Dermis microvascular lymphatic vessel endothelial cell (primary cell): ENCODE measurements at places on chromosomes 6 and 20. TPM values are rescaled to one million over a fixed set of nuclear protein-coding genes. Genes with fewer than 3 reads are reported as not detected.

The OPRM1 gene
- total RNA-seq = not detected in 2 replicates

GRCh38 chr6:14488180-14488579 lies 370.6 kb downstream of the CD83 start:
- DNase-seq = no peak

- DNase-seq = peak; percentile 16
Measured at GRCh38 chr20:38242848-38243708, 17.5 kb downstream of the KIAA1755 start.

- peak; percentile 82 for DNase-seq
Measured at GRCh38 chr6:33312361-33313104, 1.3 kb downstream of the TAPBP start.

DNA sequence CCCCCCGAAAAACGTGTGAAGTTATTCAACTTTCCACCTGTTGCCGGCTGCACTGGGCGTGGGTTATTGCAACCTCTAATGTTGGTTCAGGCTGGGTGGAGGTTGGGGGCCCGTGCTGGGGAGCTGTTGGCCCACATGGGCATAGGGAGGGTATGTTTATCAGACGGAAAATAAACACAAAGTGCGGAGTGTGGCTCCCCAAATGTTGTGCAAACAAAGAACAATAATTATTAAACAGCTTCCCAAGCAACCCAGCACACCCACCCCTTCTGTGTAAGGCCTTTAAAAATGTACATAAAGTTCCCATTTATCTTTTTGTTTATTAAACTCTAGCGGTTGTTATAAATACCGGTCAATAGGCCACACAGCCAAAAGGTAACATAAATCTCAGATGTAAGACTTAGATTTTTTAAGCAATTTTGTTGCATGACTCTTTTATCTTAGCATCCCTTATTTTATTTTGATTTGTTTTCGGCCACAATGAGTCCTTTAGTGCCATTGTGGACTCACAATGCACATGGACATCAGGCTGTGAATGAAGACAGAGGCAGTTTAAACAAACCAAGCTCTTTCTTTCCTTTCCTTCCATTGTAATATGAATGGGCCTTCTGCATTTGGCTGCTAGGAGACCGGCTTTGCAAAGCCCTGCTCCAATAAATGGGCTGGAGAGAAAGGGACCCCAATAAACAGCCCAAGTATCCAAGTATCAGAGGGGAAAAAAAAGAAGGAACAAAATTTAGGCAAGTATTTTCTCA lies 6.9 kb upstream of the DLL1 start:
- no peak for DNase-seq

- no peak for DNase-seq
Measured at GRCh38 chr20:32638848-32639247, 34.9 kb downstream of the C20orf203 start.

GRCh38 chr6:83199863-83200225 lies 6.7 kb downstream of the RWDD2A start:
- DNase-seq = no peak

DNA sequence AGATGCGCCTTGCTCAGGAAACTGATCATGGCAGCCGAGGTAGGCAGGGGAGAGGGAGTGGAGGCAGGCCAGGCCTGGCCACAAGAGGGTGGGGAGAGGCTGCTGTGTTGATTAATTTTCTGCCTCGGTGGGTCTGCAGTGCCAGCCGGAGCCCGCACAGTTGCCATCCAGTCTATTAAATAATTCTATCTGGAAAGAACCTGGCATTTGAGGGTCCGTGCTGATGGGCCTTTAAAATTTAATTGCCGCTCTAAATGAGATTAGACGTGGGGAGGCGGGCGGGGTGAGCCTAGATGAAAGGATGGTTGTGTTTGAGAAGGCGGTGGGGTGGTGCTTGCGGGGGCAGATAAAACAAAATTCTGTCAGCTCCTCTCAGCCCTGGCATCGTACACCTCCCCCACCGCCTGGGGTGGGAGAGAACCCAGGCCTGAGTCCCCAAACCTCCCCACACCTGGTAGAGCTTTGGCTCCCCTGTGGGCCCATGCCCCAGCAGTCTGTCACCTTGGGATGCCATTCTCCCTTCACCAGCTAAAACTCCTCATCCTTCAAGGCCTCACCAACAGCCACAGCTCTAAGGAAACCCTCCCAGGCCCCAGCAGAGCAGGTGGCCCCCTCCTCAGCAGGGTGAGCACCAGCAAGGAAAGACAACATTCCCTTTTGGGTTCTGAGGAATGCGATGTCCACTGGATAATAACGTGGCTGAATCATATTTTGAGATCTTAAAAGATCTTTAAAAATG lies 167.3 kb downstream of the GRM4 start:
- no peak for DNase-seq
